ENCODE measurements at places on chromosomes 1 and 21. TPM values are rescaled to one million over a fixed set of nuclear protein-coding genes. Genes with fewer than 3 reads are reported as not detected.

The WNT3A gene
- total RNA-seq = not detected

DNA sequence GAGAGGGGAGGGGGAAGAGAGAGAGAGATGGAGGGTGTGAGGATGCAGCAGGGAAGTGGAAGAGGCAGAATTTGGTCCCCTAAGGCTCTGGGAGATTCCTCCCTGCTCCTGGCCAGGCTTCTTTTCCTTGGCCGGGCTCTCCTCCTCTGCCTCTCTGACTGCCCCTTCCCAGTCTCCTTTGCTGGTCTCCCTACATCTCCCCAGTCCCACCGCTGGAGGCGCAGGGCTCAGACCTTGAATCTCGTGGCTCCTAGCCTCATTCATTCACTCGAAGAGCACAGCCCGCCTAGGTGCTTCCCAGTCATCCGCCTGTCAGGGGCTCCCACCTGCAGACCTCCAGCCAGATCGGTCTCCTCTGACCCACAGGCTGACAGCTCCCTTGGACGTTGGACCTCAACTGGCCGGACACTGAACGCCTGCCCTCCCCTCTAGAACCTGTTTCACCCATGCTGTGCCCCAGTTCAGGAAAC is 76.5 kb downstream of the VWA5B1 start:
- no peaks in the 10 kb centered on the region for H3K36me3 ChIP-seq
- H3K4me1 ChIP-seq = no peaks in the 10 kb centered on the region
- H3K4me3 ChIP-seq = no peak overlapping the region
- no peak overlapping the region for H3K27ac ChIP-seq

The GJA5 gene
- total RNA-seq = not detected

GRCh38 chr1:56249234-56249633 is 330.1 kb downstream of the PLPP3 start:
- H3K27ac ChIP-seq = no peak overlapping the region
- no peak for DNase-seq
- H3K4me3 ChIP-seq = no peak overlapping the region
- H3K4me1 ChIP-seq = no peaks in the 10 kb centered on the region

DNA sequence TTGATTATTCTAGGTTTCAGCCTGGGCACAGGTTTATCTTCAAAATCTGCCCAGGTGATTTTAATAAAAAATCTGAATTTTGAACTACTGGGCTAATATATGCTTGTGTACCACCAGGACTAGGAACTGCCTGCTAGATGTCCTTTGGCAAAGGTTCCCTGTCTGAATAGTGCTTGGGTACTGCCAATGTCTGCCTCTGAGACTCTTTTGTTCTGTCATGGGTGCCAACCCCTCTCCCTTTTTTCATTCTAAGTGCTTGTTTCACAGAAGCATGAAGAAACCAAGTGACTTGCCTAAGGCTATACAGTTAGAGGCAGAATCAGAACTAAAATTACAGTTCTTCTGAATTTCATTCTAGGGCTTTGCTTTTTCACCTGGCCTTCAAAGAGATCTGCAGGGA is 106.3 kb upstream of the CACHD1 start:
- peaks cover 2% of the 10 kb centered on the region for H3K27me3 ChIP-seq
- H3K27ac ChIP-seq = no peak overlapping the region
- H3K4me3 ChIP-seq = no peak overlapping the region
- no peaks in the 10 kb centered on the region for H3K4me1 ChIP-seq
- DNase-seq = no peak
- H3K36me3 ChIP-seq = no peaks in the 10 kb centered on the region

- peaks cover 3% of the 10 kb centered on the region for H3K27me3 ChIP-seq
- no peaks in the 10 kb centered on the region for H3K36me3 ChIP-seq
- H3K4me1 ChIP-seq = no peaks in the 10 kb centered on the region
- no peak for DNase-seq
- H3K4me3 ChIP-seq = no peak overlapping the region
Measured at GRCh38 chr1:59788825-59789224, 25.9 kb upstream of the HOOK1 start.

Measured in activated CD4-positive, alpha-beta memory T cell treated with anti-CD3 and anti-CD28 coated beads, Interleukin-2, amount 10 ng/mL, durations not matched to agents 7 days and 5 days (primary cell).